Coronary artery (tissue), 2 donors: ENCODE measurements at places on chromosomes 4 and X.

DNA sequence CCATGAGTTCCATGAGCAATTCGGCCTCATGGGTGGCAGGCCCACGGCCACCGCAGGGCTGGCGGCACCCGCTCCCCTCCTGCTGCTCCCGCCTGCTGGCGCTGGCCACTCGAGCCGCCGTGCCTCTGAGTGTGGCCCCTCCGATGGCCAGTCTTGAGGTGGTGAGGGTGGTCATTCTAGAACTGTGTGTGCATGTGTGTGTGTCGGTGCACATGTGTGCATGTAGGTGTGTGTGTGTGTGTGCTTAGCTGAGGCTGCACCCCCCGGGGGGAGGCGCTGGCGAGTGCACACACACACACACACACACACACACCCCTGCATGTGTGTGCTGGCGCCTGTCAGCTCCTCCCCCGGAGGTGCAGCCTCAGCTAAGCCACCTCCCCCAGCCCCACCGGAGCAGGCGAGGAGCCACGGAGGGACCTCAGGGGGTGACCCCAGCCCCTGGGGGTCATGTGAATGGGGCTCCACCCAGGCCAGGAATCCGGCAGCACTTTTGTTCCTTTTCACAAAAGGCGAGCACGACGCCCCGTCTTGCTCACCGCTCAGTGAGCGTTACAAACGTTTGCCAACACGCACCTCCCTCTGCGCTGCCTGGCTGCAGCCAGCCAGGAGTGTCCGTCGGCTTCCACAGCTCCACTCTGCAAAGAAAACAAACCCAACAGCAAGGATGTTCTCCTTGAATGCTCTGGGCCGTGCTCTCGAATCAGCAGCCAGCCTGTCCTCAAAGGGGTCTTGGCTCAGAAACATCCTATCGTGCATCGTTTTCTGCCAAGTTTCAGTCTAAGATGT lies 29.9 kb downstream of the FGFRL1 start:
- DNase-seq, result no peak

DNA sequence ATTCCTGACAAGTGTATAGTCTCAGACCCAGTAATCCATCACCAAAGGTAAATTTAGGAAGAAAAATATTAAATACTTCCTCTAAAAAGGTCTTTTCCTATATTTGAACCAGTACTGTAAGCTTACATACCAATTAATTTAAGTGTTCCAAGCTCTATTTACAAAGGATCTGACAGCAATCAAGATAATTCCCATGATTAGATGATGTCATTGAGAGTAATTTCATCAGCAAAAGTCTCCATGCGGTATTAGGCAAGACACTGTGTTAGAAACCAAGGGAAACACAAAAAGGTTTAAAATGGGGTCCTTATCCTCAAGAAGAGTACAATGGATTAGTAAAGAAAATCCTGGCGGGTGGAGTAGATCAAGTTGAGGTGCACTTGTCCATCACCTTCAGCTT lies 198.5 kb downstream of the PRDM5 start:
- no peak for DNase-seq

DNA sequence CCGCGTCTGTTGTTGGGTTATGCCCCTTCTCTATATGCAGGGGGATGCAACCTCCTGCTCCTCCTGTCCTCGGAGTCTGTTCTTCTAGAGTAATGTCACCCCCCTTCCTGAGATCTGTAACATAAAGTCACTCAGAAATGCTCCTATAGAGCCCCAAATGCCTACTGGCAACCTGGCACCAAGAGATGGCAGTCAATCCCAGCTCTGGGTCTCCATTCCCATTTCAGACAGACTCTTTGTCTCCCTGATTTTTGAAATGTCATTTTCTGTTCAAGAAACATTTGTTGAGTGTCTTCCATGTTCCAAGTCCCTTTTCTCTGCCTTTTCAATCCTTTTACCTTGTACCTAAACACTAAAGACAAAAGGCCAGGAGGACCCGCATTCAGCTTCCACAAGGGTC lies 9.6 kb upstream of the PRDM8 start:
- DNase-seq, result no peak

DNA sequence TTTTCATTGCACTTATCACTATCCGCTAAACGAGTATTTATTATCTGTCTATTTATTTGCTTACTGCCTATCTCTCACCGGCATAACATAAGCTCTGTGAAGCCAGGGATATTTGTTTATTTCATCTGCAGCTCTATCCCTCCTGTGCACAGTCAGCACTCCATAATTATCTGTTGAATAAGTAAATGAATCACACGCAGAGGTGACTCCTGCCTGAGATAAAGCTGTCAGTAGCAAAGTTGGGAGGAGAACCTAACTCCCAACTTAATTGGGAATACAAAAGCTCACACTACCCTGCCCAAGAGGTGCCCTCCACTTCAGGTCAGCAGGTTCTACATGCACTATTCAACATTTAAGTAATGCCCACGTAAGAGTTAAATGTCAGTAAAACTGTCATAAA lies 85.7 kb downstream of the CORIN start:
- DNase-seq, result no peak

GRCh38 chr4:38207110-38207457 lies 246.9 kb downstream of the PTTG2 start:
- no peak for DNase-seq

- no peak for DNase-seq
Measured at GRCh38 chrX:140273921-140274320, 230.9 kb downstream of the SOX3 start.

- no peak for DNase-seq
Measured at GRCh38 chr4:168879188-168879587, 130.9 kb downstream of the CBR4 start.

- no peak for DNase-seq
Measured at GRCh38 chr4:84258905-84259830, 239.9 kb downstream of the NKX6-1 start.

- no peak for DNase-seq
Measured at GRCh38 chr4:12966726-12967125, 517.4 kb downstream of the RAB28 start.
